ENCODE measurements at places on chromosomes 13 and 19.
A peak's percentile ranks its signal among the peaks of the same experiment; 100 is the strongest.

GRCh38 chr19:58033741-58034476, at the start of gene ZSCAN1:
Gene ZSCAN1 (plus strand): TSS chr19:58034025. CDS start chr19:58037837, 3,812 bp downstream.
- no peak for DNase-seq

DNA sequence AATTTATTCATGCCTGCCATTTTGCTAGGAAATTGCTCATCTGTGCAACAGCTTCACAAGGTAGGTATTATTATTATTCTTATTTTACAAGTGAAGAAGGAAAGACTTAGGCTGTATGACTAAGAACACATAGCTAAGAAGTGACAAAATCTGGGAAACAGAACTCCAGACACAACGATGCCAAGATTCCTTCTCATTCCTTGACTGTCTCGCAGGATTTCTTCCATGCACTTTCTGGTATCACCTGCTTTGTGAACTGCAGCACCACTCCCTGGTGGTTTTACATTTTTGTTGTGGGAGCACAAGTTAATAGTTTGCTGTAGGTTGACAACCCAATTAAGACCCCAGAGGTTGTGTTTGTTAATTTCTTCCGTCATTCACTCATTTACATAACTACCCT, 188.5 kb downstream of the LACC1 start:
- DNase-seq = no peak

GRCh38 chr19:46495786-46496099, at the start of gene PNMA8B:
Gene PNMA8B (minus strand): TSS chr19:46495867. CDS start chr19:46495465, 402 bp downstream.
- DNase-seq = peak; percentile 37

GRCh38 chr13:94204163-94204562, 275.3 kb downstream of the DCT start:
- DNase-seq = no peak

GRCh38 chr19:44236384-44236783, 23.3 kb upstream of the ZNF233 start:
- no peak for DNase-seq

DNA sequence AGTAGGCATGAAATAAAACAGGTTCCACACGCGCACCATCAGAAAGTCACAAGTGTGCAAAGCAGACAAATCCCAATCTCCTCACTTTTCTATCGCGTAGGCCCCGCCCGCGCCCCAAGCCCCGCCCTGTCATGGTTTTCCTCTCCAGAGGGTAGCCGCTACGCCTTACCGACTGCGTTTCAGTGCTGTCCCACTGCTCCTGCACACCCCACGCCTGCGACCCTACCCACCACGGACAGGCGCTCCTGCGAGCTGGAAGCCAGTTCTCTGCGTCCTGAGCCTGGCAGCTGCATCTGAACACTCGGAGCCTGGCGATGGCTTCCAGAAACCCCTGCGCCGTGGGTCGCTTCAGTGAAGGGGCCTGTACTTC, 379 bp upstream of the ZNF470 start:
- peak; percentile 9 for DNase-seq

DNA sequence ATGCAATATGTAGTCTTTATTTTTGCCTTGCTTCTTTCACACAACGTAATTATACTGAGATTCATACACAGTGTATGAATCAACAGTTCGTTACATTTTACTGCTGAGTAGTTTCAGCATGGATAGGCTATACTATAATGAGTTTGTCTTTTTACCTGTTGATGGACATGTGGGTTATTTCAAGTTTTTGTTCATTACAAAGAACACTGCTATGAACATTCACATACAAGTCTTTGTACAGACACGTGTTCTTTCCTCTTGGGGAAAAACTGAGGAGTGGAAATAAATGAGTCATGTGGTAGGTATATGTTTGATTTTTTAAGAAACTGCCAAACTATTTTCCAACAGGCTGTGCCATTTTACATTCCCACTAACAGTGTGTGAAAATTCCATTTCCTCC, 35.1 kb downstream of the ENOX1 start:
- no peak for DNase-seq

DNA sequence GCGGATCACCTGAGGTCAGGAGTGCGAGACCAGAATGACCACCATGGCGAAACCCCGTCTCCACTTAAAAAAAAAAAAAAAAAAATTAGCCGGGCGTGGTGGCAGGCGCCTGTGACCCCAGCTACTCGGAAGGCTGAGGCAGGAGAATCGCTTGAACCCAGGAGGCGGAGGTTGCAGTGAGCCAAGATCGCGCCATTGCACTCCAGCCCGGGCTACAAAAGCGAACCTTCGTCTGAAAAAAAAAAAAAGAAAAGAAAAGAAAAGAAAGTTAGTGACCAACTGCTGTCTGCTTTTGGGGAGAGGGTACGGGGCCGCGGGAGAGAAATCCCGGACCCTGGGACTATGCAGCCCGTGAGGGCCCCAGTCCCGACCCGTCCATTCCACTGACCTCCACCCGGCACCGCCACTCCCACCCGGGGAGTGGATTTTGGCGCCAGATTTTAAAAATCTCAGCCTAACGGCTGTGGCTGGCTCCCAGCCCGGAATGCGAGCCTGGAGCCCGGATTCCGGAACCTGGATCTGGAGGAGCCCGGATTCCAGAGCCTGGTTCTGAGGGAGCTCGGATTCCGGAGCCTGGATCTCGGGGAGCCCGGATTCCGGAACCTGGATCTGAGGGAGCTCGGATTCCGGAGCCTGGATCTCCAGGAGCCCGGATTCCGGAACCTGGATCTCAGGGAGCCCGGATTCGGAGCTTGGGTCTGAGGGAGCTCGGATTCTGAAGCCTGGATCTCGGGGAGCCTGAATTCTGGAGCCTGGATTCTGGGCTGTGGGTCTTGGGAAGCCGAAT, 6.1 kb upstream of the LMNB2 start:
- no peak for DNase-seq

- DNase-seq = no peak
Observed at GRCh38 chr19:12773571-12773970, 1.8 kb downstream of the HOOK2 start.

GRCh38 chr19:3982701-3983541, 2.3 kb downstream of the EEF2 start:
- DNase-seq = no peak

DNA sequence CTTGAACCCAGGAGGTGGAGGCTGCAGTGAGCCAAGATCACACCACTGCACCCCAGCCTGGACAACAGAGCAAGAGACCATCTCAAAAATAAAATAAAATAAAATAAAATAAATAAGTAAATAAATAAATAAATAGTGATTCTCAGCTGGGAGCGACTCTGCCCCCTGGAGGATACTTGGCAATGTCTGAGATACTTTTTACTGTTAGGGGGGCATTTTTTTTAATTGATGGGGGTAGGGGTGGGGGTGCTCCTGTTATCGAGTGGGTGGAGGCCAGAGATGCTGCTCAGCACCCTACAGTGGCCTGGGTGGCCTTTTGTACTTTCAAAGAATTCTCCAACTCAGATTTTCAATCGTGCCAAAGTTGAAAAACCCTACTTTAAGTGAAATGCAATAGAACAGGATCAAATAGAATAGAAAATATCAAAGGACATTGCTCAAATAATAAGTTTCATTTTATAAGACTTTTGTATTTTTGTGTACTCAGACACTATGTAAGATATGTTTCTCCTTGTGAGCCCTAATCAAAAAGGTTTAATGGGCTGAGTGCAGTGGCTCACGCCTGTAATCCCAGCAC, 7.1 kb upstream of the CLPP start:
- no peak for DNase-seq

- no peak for DNase-seq
Observed at GRCh38 chr13:106246666-106247188, 288.7 kb downstream of the EFNB2 start.

- no peak for DNase-seq
Observed at GRCh38 chr13:34886121-34886875, 55.8 kb upstream of the NBEA start.

GRCh38 chr19:18326772-18327171, 3.9 kb upstream of the LSM4 start:
- no peak for DNase-seq

DNA sequence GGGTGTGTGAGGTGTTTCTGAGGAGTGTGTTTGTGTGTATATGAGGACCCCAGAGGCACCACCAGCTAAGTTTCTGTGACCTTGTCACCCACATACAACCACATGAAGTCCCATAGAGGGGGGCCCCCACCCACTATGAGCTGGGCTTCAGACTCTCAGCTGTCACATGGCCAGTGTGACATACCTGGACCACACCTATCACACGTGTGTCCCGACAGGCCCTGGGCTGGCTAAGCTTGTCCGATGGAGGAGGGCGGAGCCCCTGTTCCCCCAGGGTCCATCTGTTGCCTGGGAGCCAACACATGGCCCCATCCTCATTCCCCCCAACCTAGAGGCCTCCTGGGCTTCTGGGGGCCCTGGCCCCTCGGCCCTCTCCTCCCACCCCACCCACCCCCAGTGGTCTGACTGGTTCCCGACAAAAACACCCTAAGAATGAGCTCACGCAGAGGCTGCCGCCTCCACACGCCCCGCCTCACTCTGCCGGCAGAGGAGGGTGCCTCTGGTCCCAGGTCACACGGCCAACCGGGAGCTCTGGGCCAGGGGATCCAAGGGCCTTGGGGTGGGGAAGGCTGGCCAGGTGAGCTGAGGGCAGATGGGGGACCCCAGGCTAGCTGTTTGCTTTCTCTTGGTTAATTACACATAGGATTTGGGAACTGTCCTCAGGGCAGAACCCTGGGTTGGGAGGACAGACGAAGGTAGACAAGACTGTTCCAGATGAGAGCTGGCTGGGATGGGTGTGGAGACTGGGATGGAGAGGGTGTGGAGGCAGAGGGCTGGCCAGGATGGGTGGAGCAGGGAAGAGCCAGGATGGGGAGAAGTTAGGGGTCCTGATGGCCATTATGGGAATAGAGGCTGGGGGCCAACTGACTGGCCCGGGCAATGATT, 4.3 kb downstream of the KLC3 start:
- no peak for DNase-seq

- no peak for DNase-seq
Observed at GRCh38 chr13:42065414-42065813, 17.0 kb downstream of the DGKH start.

- DNase-seq = peak; percentile 29
Observed at GRCh38 chr19:16338470-16339360, 14.1 kb downstream of the KLF2 start.

DNA sequence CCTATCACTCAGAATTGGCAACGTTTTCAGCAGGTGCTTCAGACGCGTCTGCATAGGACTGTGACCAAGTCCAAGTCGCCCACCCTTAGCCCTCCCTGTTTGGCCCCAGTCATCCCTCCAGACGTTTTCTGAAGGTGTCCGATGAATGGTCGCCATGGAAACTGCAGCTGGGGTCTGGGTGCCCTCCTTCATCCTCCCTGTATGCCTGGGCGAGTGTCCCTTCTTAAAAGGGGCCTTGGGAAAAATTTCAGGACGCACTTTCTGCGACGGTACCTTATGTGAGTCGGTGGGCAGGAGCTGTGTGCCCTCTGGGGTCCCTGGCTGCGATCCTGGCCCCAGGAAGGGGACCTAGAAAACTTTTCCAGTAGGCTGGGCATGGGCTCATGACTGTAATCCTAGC, 25.1 kb downstream of the MAN2B1 start:
- DNase-seq = no peak

GRCh38 chr13:19153782-19154450, 27.7 kb downstream of the TUBA3C start:
- no peak for DNase-seq

GRCh38 chr19:1401138-1401888, at the start of gene GAMT:
Gene GAMT (minus strand): TSS chr19:1401542. CDS start chr19:1401476, 66 bp downstream.
- peak; percentile 43 for DNase-seq

DNA sequence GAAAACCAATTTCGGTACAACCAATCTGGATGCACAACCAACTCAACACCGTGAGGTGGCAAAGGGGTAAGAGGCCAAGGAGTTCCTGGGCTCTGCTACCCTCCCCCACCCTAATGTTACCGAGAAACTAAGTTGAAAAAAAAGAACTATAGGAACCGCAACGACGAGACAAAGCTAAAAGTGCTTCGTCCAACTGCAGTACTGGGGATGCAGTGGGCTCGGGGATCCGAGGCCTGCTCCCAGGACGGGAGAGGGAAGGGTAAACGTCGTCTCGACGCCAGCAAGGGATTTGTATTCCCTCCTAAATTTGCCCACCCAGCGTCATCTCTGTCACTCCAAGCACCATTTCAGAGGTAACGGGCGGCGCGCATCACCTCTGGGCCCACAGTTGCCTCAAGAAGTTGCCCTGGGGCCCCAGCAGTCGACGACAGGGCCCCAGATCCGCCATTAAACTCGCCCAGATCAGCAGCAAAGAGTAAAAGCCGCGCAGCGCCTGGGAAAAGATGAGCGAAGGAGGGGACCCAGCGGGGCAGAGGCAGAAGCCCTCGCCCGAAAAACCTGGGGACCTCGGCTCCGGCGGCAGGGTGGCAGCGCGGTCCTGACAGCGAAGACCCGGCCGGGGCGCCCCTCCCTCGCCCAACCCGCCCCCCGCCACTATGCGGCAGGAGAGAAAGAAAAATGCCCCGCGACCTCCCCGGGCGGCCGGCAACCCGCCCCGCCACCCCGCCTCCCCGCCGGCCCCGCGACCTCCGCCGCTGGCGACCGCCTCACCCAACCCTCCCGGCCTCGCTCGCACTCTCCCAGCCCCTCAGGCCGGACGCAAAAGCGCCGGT, 752 bp downstream of the ZMYM5 start:
- DNase-seq = peak; percentile 28

DNA sequence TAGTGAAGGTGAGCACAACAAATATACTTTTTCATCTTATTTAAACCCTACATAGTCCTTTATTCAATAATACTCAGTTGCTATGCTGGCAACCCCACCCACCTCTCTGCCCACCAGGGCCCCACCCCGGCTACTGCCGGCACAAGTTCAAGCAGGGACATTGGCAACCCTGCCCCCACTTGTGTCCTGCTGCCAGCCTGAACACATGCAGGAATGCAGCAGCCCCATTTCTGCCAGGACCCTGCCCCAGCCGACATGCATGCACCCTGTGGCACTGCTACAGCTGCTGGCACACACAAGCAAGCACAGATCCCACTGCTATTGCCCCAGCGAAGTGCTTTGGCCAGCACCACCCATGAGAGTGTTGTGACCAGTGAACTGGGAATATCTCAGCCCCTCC, 289.8 kb downstream of the COG6 start:
- DNase-seq = no peak

DNA sequence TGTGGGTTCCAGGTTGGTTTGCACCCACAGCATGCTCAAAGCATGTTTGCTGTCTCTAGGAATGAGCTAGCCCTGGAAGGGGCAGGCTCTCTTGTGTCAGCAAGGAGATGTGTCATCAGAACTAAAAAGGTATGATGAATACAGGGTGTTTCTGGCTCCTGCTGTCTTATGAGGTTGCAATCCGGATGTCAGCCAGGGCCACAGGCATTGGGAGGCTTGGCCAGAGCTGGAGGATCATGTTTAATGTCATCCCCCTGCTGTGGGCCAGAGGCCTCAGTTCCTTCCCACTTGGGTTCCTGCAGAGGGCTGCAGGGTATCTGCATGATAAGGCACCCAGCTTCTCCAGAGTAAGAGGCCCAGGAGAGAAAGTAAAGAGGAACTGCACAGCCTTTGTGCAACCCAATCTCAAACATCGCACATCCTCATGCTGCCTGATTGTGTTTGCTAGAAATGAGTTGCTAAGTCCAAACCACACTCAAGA, 193.6 kb downstream of the COL4A1 start:
- DNase-seq = no peak

GRCh38 chr13:53041968-53042516, 13.4 kb downstream of the OLFM4 start:
- no peak for DNase-seq
